ENCODE measurements at places on chromosomes 2 and 18.

- DNase-seq, result no peak
These were observed 60.3 kb downstream of the VRK2 start for GRCh38 chr2:58106896-58107295.

DNA sequence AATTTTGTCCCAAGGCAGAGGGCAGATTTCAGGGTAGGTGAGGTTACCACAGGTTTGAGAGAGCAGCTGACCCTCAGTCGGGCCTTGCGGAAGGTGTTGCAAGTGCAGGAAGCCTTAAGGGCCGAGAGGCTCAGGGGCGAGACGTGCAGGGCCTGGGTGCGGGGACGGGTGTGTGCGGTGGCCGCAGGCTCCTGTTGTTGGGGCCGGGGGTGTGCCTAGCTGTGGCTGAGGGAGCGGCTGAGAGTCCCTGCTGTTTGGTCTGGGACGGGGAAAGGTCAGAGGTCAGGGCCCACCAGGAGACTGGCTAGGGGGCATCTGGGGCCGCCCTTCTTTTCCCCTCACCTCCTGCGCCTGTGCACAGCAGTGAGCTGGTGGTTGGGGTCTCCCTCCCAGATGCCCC is 52.5 kb downstream of the NTSR2 start:
- no peak for DNase-seq

DNA sequence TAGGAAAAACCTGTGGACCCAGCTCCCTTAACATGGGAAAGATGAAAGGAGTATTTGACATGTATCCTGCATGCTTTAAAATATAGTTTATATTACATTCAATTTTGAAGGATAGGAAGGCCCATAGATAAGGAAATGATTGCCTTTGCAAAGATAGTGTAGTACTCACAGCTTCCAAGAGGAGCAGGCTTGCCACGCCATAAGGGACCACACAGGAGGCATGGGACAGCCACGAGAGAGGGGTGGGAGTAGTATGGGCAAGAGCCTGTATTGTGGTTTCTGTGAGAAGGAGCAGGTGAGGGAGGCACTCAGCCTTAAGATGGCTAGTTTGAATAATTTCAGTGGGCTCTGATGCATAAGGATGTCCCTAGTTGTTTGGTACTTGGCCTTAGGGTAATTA is 740.3 kb downstream of the SATB2 start:
- DNase-seq, result no peak

DNA sequence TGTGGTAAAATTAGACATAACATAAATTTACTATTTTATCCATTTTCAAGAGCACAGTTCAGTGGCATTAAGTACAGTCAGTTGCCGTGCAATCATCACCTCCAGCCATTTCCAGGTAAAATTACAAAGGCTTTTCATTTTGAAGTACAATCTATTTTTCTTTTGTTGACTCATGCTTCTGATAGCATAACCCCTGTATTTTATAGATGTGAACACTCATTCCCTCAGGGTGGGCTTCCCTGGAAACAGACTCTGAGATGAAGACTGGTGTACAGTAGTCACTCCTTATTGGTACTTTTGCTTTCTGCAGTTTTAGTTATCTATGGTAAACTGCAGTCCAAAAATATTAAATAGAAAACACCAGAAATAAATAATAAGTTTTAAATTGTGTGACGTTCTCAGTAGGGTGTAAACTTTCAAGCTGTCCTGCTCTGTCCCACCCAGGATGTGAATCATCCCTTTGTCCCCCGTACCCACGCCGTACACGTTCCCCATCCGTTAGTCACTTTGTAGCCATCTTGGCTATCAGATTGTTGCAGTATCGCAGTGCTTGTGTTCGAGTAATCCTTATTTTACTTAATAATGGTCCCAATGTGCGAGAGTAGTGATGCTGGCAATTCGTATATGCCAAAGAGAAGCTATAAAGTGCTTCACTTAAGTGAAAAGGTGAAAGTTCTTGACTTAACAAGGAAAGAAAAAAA is 41.1 kb upstream of the NAB1 start:
- no peak for DNase-seq

- DNase-seq, result no peak
These were observed 14.6 kb downstream of the RAB3GAP1 start for GRCh38 chr2:135066710-135067109.

- DNase-seq, result no peak
These were observed 52.4 kb downstream of the LONRF2 start for GRCh38 chr2:100269889-100270288.

- no peak for DNase-seq
These were observed 52.6 kb downstream of the GNAL start for GRCh38 chr18:11741505-11742145.

DNA sequence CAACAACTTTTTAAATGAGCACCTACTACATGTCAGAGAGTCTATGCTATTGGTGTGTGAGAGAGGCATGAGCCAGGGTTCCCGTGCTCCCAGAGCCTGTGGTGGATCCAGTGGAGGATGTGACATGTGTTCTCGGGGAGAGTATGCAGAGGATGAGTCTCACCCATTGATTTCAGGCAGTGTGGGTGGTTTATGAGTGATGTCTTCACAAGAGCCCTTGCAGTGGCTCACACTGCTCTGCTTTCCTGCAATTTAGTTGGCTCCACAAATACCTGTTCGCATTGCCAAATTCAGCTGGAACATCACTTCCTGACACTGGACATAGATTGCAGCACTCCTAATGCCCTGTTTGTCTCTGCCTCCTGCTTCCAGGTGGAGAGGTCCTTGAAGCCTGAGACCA is 243.6 kb upstream of the CXCR4 start:
- no peak for DNase-seq

- DNase-seq, result no peak
These were observed 97.9 kb downstream of the PIEZO2 start for GRCh38 chr18:11051462-11051861.

GRCh38 chr2:234952270-234953115 is 676 bp downstream of the SH3BP4 start:
- DNase-seq, result no peak

DNA sequence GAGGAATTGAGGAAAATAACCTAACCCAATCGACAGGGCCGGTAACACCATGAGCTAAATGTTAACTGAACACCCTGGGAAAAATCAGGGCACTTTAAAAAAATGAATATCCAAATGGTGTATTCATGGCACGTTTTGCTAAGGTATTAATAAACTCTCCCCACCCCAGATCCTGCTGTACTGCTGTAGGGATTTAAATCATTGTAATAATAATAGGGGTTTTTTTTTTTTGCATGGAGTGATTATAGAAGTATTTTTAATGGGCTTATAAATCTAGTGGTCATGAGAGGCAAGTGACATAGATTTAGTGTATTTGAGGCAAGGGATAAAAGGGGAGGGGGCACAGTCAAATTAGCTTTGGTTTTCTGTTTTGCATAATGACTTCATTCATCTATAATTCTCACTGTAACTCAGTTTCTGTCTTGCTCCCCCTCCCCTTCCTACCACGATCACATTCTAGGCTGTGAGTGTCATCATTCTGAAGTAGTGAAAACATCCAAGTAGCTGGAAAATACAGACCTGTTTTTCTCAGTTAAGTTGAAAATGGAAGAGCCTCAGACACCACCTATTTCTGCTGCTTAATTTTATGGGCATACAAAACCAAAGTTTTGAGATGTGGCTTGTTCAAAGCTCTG is 18.2 kb upstream of the MGAT5 start:
- DNase-seq, result no peak

- no peak for DNase-seq
These were observed 226.0 kb upstream of the TANK start for GRCh38 chr2:160934263-160934662.

GRCh38 chr2:170641961-170642360 is 73.2 kb upstream of the SP5 start:
- DNase-seq, result no peak

DNA sequence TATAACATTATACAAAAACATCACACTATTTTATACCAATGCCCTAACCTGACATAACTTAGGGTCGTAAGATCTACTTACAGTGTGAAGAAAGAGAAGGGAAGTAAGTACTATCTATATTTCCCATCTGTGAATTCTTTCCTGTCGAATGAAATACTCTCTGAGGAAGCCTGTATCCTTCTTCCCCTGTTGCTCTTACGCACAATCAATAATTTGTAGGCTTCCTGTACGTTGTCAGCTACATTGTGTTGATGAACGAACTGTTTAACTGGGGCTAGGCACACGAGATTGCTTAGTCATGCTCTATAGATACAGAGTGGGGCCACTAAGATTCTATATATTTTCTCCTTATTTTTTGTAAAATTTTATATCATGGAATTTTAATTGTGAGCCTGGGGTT is 1125.0 kb upstream of the CELF4 start:
- no peak for DNase-seq

- DNase-seq, result no peak
These were observed 45.6 kb downstream of the DDX18 start for GRCh38 chr2:117859924-117860647.

- no peak for DNase-seq
These were observed 529.4 kb downstream of the CCDC85A start for GRCh38 chr2:56713161-56713676.

DNA sequence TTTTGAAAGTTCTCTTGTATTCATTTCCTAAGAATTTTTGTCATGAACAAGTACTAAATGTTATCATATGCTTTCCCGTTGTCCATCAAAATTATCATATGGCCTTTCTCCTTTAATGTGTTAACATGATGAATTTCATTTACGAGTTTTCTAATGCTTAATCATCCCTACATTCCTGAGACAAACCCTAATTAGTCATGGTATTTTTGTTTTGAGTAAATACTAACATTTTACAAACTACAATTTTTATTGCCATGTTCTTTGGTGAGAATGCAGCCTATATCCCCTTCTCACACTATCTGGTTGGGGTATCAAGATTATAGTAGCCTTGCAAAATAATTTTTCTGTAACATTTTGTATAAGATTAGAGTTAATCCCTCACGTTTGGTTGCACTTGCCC is 14.5 kb downstream of the SMAD2 start:
- no peak for DNase-seq

GRCh38 chr2:64548761-64549160 is 24.6 kb downstream of the AFTPH start:
- no peak for DNase-seq

DNA sequence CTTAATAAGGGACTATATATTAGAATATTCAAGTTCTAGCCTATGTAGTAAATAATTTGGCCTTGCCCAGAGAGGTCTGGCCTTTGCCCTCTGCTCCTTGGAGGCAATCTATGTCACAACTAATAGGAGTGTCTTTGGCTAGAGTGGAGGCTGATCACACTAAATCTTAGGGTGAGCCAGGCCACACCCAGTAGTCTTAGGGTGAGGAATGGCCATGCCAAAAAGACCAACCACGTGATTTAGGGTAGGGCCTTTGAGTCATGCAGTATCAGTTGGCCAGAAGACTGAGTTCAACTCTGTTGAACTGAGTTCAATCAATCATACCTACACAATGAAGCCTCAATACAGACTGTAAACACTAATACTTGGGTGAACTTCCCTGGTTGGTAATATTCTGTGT is 26.0 kb upstream of the FLACC1 start:
- no peak for DNase-seq

- DNase-seq, result no peak
These were observed 590 bp upstream of the CCDC138 start for GRCh38 chr2:108786008-108786353.

GRCh38 chr2:76953733-76954347 is 568.3 kb downstream of the LRRTM4 start:
- DNase-seq, result no peak

DNA sequence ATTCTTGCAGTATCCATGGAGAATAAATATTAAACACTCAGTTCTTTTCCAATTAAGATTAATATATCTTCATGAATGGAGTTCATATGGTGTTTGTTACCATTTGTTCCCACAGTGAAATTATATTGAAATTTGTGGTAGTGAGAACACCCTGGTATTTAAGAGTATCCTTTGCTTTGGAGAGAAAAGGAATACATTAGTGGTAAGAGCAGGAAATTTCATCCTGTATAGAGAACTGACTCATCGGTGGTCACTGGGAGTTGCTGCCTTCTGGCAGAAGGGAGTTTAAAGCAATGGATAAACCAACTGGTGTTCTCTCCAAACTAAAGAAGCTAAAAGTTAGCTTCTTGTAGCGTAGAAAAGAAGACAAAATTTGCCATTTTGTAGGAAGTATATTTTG is 107.3 kb downstream of the MYO1B start:
- DNase-seq, result no peak

DNA sequence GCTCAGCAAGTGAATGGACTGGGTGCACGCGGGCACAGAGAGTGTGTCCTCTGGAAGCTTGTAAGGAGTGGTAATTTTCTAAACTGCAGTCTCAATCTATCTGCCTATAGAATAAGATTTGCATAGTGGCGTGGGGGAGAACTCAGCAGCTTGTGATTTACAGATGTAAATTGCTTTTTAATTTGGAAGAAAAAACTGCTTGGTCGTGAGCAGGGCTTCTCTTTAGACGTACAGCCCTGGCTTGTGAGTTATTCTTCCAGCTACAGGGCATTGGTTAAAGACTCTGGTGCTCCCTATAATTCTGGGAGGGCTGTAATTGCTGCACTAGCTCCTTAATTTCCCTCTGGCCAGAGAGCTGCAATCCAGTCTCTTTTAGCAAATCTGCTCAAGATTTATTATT is 84.9 kb downstream of the MARCO start:
- DNase-seq, result no peak

GRCh38 chr2:14297340-14297739 is 335.2 kb upstream of the LRATD1 start:
- DNase-seq, result no peak

GRCh38 chr2:236196366-236196765 is 28.2 kb upstream of the GBX2 start:
- DNase-seq, result no peak

DNA sequence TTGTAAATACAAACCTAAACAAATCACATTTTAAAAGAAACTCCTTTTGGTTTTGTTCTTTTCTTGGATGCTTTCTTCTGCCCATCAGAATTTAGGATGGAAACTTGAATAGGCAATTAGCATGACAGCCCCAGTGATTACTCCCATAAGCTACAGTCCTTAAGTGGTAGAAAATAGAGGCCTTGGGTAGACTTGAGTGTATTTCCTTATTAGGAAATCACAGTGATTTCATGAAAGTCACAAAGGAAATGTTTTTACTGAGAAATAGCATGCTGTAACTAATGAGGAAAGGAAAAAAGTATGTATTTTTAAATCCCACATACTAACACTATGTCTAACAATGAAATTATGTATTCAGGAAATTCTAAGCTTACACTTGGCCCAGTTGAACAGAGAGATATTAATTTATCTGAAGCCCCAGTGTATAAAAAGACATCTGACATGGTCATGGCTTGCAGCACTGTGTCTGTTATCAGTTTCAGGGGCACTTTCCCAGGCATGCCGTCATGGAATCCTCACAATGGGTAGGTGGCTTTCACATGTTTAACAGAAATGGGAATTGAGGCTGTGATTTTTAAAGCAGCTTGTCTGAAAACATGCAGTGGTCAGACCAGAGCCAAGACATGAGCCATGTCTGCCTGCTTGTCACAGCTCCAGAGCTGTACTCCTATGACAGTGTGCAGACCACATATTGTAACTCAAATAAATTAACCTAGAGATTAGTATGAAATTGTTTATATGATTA is 79.7 kb upstream of the TRIB2 start:
- DNase-seq, result no peak

- DNase-seq, result no peak
These were observed 186.8 kb downstream of the RDH14 start for GRCh38 chr2:18373664-18374063.

- no peak for DNase-seq
These were observed 4.4 kb upstream of the PID1 start for GRCh38 chr2:229275506-229275905.

GRCh38 chr2:74908748-74909444 is 49.5 kb upstream of the POLE4 start:
- no peak for DNase-seq
